ENCODE measurements at places on chromosomes 2 and 18. TPM values are rescaled to one million over a fixed set of nuclear protein-coding genes. Genes with fewer than 3 reads are reported as not detected.
A peak's percentile ranks its signal among the peaks of the same experiment; 100 is the strongest.

C2orf78 gene
- not detected for total RNA-seq

GRCh38 chr2:128458505-128458904 lies 139.8 kb upstream of the HS6ST1 start:
- DNase-seq, result no peak

GRCh38 chr2:41719756-41720155 lies 328.1 kb upstream of the PKDCC start:
- DNase-seq, result no peak

COL4A3 gene
- total RNA-seq, result 17.8 TPM

GRCh38 chr2:105744909-105745853 lies at the start of gene NCK2:
Gene NCK2 (plus strand): TSS chr2:105744912. CDS start chr2:105855064, 110,152 bp downstream.
- DNase-seq, result peak; percentile 78

Measured in aorta (tissue), 5 donors.